ENCODE measurements at places on chromosomes 2 and 18. TPM values are rescaled to one million over a fixed set of nuclear protein-coding genes. Genes with fewer than 3 reads are reported as not detected.
A peak's percentile ranks its signal among the peaks of the same experiment; 100 is the strongest.

- no peak for DNase-seq
Observed at GRCh38 chr2:219426068-219426443, 7.9 kb downstream of the DES start.

Gene HOXD9
- total RNA-seq = not detected

Gene FSHR
- not detected for total RNA-seq

GRCh38 chr2:40016151-40016885 lies 237.3 kb upstream of the THUMPD2 start:
- no peak for DNase-seq

GRCh38 chr2:144434425-144435222 lies 85.3 kb downstream of the ZEB2 start:
- DNase-seq = no peak

DNA sequence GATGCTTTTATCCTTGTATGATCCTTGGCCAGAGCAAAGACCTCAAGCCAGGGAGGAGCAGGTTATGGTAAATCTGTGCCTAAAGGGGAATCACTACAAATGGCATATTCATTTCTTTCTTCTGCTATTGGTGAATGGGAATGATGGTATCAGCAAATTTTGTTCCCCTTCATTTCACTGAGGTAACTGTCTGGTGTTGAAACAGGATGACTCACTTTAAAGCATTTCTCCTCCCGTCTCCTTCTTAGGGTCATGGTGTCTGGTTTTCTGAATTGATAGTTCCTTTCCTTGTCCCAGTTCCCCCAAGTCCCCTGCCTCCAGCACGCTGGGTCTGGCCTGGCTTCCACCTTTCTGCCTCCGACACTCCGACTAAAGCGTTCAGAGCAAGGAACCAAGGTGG lies 109.2 kb downstream of the MREG start:
- no peak for DNase-seq

DNA sequence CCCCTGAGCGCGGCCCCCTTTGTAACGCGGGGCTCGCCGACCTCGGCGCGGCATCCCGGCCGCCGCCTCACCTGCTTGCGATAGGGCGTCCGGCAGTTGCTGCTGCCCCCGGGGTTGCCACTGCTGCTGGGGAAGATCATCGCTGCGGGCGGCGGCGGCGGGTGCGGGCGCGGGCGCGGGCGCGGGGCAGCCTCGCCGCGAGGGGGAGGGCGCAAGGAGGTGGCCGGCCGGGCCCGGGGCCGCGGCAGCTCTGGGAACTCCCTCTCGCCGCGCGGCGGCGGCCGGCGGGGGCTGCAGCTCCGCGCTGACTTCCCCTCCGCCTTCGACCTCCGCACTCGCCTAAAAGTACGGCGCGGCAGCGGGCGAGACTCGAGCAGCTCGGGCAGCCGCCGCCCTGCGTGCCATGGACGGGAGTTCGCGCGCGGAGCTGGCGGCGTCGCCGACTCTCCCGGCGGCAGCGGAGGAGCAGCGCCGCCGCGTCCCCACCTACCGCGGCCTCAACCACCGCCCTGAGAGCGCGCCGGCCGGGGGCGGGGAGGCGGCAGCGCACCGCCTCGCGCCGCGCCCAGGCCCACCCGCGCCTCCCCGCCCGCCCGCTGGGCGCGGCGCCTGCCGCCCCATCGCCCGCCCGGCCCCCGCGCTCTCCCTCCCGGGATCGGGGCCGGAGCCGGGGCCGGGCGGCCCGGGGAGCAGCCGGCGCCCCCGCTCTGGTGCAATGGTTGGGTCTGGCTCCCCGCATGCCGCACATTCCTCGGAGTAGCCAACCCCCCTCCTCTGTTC lies 86.0 kb downstream of the RBMS1 start:
- DNase-seq = peak; percentile 69

- no peak for DNase-seq
Observed at GRCh38 chr2:138956116-138956515, 175.9 kb upstream of the NXPH2 start.

- DNase-seq = no peak
Observed at GRCh38 chr18:76484749-76485387, 10.2 kb downstream of the ZNF516 start.

DNA sequence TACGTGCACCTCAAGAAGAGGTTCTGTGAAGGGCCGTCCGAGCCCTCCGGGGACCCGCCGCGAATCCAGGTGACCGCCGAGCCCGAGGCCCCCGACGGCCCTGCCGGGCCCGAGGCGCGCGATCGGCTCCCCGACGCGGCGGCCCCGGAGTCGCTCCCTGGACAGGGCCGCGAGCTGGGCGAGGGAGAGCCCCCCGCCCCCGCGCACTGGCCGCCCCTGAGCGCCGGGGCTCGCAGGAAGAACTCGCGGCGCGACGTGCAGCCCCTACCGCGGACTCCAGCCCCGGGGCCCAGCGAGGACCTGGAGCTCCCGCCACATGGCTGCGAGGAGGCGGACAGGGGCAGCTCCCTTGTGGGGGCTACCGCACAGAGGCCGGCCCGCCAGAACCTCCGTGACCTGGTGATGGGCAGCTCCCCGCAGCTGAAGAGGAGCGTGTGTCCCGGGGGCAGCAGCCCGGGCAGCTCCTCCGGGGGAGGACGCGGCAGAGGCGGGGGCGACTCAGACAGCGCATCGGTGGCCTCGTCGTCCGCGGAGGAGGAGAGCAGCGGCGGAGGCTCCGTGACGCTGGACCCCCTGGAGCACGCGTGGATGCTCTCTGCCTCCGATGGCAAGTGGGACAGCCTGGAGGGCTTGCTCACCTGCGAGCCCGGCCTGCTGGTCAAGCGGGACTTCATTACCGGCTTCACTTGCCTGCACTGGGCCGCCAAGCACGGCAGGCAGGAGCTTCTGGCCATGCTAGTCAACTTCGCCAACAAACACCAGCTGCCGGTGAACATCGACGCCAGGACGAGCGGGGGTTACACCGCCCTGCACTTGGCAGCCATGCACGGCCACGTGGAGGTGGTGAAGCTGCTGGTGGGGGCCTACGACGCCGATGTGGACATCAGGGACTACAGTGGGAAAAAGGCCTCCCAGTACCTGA lies 812 bp downstream of the SOWAHC start:
- no peak for DNase-seq

DNA sequence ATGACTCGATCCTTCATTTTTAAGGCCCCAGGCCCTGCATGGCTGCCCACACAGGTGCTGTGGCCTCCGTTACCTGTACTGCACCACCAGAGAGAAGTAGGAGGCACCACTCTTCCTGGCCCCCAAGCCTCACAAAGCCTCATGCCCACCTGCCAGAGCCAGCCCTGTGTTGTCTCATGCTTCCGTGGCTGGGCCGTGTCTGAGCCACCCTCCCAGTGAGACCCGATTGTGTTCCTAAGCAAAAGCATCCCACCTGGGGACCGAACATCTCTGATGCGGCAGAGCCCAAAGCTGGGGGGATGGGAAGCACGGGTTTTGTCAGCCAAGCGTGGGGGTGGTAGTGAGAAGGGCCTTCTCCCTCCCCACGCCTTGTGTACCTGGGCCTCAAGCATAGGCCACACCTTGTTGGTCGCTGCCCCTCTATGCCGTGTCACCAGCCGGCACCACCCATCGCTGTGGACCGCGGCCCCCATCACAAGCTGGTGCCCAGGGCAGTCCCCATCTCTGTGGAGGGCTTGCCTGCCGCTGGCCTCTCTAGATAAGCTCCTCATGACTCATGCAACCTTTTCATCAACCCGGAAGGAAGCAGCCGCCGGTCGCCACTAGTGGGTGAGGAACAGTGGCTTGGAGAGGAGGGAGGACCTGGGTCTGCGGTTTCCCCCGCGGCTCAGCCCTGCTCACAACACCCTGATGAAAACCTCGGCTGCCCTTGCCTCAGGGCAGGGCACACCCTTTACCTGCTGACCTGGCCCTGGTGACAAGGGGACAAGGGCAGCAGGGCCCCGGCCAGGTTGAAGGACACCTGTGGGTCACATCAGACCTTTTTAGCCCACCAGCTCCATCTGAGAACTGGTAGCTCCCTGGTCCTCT lies 2.7 kb upstream of the RNPEPL1 start:
- DNase-seq = no peak

GRCh38 chr2:28717339-28717758 lies 34.3 kb upstream of the PPP1CB start:
- no peak for DNase-seq

Gene EMILIN1
- total RNA-seq = 4.1 TPM

Gene TBR1
- 73.8 TPM for total RNA-seq

Data from frontal cortex (tissue), 4 donors.